GM13977 (cell line): ENCODE measurements at places on chromosomes 7 and 10.

GRCh38 chr10:63430999-63431356, 34.8 kb downstream of the JMJD1C start:
- DNase-seq = no peak

DNA sequence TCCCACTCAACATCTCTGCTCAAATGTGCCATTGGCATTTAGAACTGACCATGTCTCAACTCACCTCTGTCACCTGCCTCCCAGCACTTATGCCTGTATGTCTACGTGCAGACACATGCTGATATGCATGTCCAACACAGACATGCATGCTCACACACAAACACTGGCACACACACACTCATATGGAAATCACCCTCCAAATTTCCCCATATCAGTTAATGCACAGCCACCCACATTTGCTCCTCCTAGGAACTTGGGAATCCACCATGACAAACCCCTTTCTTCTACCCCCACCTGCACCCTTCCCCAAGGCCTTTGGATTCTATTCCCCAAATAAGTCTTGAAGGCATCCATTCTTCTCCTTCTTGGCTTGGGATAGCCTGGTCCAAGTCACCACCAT, 4.4 kb downstream of the FAM170B start:
- no peak for DNase-seq

GRCh38 chr10:93006435-93007039, 54.1 kb upstream of the CYP26C1 start:
- no peak for DNase-seq

DNA sequence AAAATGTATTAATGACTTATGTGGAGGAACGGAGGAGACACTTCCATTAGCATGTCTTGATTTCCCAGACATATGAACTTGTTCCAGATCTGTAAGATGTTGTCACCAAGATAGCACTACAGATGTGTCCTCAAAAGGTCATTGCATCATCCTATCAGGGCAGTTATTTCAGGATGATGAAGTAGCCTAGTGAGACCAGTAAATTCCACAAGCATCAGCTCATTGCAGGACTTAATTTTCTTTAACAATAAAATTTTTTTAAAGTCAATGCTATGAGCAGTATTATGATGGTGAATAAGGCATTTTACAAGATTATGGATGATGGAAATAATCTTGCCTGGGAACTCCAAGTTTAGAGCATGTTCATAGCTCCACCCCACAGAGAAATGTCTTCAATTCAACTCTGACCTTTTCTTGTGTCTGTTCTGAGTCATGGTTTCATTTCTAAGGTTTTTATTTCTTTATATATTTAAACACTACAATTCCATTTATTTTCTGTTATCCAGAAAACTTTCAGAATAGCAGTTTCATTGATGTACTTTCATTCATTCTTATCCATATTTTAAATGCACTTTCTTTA, 1203.3 kb upstream of the CELF2 start:
- DNase-seq = no peak

- no peak for DNase-seq
Measured at GRCh38 chr10:125233726-125234125, 73.4 kb upstream of the CTBP2 start.

- peak; percentile 63 for DNase-seq
Measured at GRCh38 chr7:40015790-40016296, 65.8 kb downstream of the CDK13 start.
